ENCODE measurements at places on chromosomes 3 and 15.

- no peak for DNase-seq
Measured at GRCh38 chr3:42868841-42869240, 6.8 kb downstream of the CYP8B1 start.

GRCh38 chr3:44504566-44504965 is 27.1 kb upstream of the ZNF445 start:
- DNase-seq: no peak

GRCh38 chr3:72343078-72343477 is 505.2 kb downstream of the SHQ1 start:
- DNase-seq: peak; percentile 12

GRCh38 chr3:160825311-160825800 is 69.3 kb downstream of the PPM1L start:
- DNase-seq: no peak

GRCh38 chr3:126714921-126715320 is 10.9 kb downstream of the CHCHD6 start:
- no peak for DNase-seq

DNA sequence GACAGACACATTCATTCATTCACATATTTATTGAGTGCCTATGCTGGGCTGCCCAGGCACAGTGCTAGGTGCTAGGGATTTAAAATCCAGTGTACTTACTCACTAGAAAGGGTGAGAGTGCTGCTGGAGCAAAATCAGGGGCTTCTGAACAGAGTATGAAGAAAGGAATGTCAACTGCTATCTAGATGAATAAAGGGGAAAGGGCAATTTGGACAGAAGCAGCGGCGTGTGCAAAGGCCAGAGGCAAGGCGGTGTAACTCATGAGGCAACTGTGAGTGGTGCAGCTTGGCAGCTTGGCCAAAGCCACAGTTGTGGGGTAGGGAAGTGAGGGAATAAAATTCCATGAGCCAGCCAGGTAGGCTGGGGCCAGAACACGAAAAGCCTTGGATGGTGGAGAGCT is 76.7 kb downstream of the RAD18 start:
- DNase-seq: no peak

DNA sequence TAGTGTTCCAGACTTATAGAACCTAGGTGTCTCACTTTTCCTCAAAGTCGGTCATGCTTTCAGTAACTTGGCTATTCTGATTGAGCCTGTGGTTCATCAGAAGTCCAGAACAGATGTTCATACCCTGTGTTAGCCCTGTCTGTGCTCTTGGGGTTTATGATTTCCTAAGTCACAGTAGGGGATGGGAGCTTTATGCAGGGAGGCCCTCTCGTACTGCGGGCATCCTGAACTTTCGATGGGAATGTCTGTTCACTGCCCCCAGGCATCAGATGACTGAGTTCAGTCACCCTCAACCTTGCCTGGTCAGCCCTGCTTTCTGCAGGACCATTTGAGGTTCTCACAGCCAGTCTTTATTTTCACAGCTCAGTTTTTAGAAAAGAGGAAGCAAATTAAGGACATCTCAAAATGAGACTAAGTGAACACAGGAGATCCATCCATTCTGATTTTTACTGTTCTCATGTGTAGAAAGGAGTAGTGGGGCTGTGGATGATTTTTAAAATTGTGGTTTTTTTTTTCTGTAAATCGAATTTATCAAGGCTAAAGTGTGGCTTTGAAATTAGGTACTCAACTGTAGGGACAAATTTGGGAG is 71.3 kb downstream of the CMTM8 start:
- no peak for DNase-seq

DNA sequence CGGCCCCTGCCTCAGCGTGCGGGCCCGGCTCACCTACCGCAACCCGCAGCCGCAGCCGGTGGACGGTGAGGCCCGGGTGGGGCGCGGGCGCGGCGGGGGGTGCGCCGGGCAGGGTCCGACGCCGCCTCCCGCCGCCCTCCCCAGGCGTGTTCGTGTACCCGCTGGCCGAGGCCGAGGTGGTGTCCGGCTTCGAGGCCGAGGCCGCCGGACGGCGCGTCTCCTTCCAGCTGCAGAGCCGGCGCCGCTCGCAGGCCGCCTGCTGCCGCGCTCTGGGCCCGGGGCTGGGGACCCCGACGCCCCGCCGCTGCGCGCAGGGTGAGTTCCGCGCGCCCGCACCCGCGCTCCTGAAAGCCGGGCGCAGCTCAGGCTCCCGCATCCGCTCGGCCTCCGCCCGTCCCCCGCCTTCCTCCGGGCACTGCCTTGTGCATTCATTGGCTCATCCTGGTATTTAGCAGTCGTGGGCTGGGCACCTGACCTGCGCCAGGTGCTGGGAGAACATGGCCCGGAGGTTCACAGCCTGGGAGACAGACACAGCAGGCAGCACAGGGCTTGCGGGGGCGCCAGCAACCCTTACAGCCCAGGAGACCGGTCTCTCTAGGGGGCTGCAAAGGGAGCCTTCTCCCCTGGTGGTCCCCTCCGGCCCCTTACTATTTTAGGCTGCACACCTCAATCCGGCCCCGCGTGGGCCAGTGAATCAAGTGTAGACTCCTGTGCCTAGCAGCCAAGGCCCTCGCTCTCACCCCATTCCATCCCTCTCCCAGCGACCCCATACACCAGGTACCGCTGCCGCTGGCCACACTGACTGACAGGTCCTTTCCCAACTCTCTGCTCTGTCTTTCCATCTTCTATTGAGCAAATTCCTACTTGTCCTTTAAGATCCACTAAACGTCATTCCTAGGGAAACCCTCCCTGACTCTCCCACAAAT is 1.5 kb downstream of the VWA5B2 start:
- DNase-seq: no peak

DNA sequence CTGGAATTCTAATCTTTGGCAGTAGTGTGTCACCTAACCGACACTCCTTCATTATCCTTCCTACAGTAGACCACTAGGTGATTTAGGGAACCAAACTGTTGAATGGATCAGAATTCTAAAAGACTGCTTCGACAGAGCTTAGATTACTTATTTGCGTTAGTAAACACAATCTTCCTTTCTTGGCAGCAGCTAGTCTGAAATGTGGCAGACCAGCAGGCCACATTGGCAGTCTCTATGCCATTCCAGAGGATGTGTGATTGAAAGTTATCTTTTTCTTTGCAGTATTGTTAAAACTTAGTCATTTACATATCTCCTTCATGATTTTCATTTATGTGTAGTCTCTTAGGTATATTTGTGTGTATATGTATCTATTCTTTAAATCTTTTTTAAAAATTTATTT is 23.6 kb downstream of the MBNL1 start:
- DNase-seq: no peak

DNA sequence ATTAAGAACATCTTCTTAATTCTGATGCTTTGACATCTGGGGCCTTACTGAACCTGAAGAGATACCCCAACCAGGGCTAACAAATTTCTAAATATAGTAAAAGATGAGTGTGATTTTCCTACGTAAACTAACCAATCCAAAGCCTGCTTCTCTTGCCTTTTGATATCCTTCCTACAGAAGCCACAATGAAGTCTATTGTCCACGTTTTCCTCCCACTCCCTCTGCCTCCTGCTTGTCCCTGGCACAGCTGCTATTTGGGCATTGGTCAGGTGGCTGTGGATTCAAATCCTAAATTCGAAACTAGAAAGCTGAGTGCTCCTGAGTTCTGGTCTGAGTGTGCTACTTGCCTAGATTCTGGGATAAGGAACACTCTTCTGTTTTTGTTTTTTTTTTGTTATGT is 17.4 kb upstream of the MKRN3 start:
- DNase-seq: no peak

DNA sequence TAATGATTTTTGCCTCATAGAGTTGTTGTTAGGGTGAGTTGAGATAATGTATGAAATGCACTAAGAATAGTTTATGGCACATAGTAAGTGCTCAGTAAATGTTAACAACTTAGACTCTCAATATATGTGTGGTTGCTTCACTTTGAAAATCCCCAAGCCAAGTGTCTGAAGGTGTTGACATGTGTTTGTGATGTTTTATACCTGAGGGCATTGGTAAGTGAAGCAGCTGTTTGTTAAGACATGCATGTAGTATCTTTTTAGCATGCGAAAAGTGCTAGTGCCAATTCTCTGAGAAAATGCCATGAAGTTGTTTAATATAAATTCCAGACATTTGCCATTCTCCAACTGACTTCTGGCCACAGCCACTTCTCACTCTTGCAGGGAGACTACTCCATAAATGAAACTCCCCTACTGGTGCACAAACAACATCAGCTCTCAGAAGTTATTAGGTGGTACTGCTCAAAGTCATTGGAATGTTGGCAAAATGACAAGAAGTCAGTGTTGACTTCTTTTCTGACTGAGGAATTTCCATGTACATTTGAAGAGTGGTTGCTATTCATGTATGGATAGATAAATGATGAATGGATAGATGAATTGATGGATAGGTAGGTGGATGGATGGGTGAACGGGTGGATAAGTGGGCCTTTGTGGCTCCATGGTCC is 103.6 kb upstream of the NUDT16 start:
- DNase-seq: peak; percentile 6

- DNase-seq: no peak
Measured at GRCh38 chr15:57662802-57663201, 43.7 kb upstream of the POLR2M start.

GRCh38 chr3:11236588-11237461 is 35.4 kb upstream of the ATG7 start:
- DNase-seq: peak; percentile 61

GRCh38 chr15:101145362-101145761 is 106.5 kb downstream of the CHSY1 start:
- DNase-seq: no peak

GRCh38 chr3:128107834-128108233 is 15.8 kb downstream of the RUVBL1 start:
- no peak for DNase-seq

- no peak for DNase-seq
Measured at GRCh38 chr15:91882858-91883586, 29.5 kb downstream of the SLCO3A1 start.

DNA sequence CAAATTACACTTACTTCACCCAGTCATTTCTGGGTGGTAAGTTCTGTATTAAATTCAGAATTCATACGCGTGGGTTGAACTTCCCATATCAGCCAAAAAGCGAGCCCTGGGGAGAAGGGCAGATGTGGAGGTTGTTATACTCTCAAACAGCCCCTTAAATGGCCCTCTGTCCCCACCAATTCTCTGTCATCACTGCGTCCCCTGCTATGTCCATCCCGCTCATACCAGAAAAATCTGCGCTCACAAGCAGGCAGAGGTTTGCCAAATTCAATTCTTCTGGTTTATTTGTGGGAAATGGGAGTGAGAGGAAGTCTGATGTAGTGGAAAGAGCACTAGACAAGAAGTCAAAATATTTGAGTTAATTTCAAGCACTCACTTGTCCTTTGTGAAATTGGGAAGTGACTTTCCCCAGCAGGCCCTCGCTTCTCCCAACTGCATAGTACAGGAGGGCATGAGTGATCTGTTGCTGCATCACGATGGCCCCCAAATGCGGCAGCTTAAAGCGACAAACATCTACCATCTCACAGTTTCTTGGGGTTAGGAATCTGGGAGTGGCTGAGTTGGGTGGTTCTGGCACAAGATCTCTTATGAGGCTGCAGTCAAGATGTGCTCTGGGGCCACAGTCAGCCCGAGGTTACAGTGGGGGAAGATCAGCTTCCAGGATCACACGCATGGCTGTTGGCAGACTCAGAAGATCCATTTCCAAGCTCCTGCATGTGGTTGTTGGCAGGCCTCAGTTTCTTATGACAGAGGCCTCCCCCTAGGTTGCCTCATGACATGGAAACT is 67.7 kb downstream of the CPN2 start:
- no peak for DNase-seq

DNA sequence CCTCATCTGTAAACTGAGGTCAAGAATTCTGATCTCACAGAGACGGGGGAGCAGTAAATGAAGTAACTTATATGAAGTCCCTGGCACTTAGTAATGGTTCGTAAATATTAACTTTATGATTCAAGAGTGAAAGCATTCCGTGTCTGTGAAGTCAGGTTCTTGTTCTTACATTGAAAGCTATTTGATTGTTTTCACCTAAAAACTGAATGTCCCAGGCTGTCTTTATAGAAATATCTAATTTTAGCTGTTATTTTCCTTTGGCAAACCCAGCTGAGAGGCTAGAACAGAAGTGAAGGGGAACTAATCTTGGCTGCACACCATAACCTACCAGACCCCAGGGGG is 84.5 kb downstream of the CHSY1 start:
- peak; percentile 91 for DNase-seq

DNA sequence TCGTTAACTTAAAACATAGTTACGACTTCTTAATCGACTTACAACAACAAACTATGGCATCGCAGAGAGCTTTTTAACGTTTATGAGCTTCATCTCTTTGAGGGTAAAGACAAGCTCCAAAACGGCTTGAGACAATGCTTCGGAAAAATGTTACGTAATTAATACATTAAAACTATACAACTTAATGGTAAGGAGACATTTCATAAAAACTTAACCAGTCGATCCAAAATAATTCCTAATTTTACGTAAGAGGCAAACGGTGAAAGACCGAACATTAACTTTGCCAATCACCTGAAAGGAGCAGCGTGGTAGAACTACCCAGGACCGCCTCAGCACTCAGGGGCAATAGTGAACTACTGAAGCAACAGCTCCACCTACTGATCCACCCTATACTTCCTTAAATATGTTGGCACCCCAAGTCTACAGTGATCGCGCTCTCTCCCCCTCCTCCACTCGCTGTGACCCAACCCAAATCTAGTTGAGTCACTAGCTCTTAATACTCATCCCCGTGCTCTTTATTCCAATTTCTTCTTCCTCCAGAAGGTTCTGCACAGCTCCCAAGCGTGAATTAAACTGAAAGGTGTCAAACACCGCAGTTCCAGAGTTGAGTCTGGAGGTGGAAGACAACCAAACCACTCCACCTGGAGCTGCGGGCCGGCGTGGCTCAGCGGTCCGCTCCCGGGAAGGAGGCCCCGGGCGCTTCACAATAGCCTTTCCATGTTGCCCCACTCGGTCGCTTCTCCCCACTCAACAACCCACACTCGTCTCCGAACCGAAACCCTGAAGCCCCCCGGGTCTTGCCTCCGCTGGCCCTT is 901 bp downstream of the NAA50 start:
- DNase-seq: peak; percentile 93

DNA sequence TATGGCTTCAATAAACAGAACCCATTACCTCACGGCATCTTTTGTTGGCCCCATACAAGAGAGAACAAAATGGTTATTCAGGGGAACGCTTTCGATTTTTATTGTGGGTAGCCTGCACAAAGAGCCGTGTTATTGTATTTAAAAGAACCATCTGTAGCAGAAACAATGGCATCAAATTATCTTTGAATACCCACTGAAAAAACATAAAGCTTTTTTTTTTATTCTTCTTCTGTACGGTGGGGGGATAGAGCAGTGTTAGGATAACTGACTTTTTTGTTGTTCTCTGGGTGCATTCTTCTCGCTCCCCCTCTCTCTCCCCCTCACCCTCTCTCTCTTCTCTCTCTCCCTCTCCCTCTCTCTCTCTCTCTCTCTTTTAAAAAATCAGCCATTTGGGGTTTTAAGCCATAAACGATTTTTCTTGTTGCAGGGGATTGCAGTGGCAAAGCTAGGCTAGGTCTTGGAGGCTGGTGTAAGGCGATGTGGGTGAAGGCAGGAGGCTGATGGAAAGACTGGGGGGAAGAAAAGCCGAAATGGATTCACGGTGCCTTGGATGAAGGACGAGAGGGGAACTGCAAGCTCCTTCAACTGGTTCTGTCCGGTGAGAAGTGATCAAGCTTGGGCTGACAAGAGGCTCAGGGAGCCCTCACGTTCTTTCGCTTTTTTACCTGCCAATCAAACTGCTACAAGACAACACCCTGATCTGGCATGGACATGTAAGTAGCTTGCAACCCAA is 12.4 kb upstream of the SOX2 start:
- peak; percentile 53 for DNase-seq

GRCh38 chr15:67130673-67131601 is 65.5 kb downstream of the SMAD3 start:
- no peak for DNase-seq
